Activated CD4-positive, CD25-positive, alpha-beta regulatory T cell treated with anti-CD3 and anti-CD28 coated beads, Interleukin-2, amount 50 U/mL, for 16 hours (primary cell): ENCODE measurements at places on chromosomes 3 and 15.

GRCh38 chr3:69065318-69065964 lies 13.3 kb upstream of the TMF1 start:
- DNase-seq: no peak

DNA sequence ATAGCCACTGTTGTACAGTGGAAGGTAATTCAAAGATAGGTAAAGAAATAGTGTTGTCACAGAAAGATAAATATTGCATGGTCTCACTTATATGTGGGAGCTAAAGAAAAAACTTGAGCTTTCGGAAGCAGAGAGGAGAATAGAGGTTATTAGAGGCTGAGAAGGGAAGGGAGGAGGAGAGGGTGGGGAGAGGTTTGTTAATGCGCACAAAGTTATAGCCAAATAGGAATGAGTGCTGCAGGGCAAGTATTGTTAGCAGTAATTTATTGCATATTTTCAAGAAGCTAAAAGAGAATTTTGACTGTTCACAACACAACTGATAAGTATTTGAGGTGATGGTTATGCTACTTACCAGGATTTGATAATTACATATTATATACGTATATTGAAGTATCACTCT lies 154.2 kb downstream of the GABRG3 start:
- DNase-seq: no peak

DNA sequence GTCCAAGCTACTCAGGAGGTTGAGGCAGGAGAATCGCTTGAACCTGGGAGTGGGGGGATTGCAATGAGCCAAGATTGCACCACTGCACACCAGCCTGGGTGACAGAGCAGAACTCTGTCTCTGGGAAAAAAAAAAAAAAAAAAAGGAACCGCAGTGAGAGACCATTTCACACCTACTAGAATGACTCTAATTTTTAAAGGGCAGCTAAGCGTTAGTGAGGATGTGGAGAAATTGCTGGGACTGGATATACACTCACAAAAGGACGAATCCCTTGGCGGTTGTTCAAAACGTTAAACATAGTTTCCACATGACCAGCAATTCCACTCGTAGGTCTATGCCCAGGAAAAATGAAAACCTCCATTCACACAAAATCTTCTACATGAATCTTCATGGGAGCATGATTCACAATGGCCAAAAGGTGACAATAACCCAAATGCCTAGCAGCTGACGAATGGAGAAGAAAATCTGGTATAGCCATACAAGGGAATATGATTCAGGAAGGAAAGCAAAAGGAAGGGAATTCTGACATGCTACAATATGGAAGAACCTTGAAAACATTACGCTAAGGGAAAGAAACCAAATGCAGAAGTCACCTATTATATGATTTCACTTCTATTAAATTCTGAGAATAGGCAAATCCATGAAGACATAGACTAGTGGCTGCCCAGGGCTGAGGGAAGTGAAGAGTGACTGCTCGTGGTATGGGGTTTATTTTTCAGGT lies 127.0 kb downstream of the CHSY1 start:
- no peak for DNase-seq

DNA sequence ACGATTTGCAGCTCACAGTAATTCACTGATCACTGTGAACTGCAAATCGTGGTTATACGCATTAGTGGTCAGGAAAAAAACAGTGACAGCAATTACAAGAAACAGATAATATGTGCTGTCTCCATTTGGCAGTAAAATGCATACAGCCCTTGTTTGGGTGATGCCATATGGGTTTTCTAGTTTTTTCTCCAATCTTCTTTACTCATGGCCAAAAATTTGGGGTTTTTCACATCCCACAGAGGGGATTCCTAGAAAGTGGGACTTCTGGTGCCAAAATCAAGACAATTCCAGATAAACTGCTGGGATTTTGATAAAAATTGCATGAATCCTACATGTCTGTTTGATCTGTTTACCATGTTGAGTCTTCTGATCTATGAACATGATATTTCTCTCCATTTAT lies 15.6 kb downstream of the NDN start:
- DNase-seq: no peak

GRCh38 chr3:187669675-187670504 lies at the start of gene SST:
SST (minus strand) TSS chr3:187670394; CDS start chr3:187670291, 103 bp downstream.
- DNase-seq: no peak

DNA sequence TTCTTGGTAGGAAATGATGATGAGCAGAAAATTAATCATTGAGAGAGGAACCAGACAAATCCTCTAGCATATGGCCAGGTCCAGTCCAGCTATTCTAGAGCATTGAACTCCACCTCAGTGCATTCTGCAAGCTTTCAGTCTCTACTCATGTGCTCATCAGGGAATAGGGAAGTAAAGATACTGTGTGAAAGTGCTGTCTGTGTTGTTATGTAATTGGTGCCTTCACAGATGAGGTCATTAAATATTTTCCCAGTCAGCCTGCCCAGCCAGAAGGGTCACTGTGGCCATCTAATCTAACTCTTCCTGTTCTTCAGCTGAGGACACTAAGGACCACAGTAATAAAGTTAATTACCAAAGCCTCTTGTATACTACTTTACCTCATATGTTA lies 28.2 kb downstream of the C3orf62 start:
- no peak for DNase-seq
